ENCODE measurements at places on chromosomes 2 and 18.

- no peak for DNase-seq
Measured at GRCh38 chr2:233449921-233450863, 95.9 kb downstream of the DGKD start.

DNA sequence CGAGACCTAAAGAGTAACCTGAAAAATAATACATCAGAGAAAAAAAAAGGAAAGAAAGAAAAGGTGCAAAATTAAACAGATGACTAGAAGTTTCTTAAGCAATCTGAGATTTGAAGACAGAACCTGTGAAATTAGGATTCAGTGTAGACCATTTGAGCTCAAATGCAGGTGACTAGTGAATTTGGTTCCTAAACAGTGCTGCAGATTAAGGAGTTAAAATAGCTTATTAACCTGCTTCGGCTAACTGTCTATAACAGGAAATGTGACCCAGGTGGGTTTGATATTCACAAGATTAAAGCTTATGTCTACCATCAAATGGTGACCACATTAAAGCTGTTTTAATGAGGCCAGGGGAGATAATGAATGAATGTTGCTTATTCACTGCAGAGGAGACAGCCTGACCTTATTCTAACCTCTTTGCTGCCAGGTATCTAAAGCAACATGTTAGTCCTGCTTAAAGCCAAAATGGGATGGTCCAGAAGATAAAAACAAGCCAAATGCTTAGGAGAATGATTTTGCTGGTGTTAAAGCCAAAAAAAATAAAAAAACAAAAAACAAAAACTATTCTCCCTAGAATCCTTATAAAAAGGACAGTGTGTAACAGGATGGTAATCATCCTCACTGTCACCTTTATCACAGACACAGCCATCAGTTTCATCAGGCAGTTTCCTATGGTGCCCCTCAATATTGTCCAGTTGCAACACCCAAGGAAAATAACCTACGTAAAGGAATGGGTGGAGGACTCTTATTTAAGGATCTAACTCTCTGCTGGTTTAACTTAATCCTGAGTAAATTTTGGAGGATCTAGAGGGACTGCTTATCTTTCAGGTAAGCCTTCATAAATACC, 769.0 kb upstream of the ZEB2 start:
- DNase-seq, result no peak

- DNase-seq, result no peak
Measured at GRCh38 chr2:56207760-56208159, 24.0 kb downstream of the CCDC85A start.

DNA sequence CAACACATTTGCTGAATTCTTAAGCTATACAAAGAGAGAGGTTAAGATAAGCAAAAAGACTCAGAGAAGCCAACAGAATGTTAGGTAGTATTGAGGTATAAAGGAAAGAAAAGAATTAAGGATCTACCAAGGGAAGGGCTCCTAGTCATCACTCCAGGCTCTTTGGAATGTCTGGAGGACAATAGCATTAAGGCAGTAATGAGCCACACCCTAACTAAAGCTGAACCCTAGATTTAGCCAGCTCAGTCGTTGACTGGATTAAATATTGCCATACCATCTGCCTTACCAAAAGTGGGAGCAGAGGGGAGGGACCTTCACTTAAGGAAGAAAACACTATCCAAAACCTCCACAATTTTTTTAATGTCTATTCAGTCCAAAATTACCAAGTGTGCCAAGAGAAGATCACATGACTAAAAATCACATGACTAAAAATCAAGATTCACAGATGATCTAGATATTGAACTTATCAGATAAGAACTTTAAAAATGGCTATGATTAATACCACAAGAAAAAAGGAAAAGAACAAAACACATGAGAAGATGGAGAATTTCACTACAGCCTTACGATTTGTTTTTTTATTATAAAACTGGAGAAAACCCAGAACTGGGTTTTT, 59.7 kb downstream of the EXOC6B start:
- DNase-seq, result no peak

DNA sequence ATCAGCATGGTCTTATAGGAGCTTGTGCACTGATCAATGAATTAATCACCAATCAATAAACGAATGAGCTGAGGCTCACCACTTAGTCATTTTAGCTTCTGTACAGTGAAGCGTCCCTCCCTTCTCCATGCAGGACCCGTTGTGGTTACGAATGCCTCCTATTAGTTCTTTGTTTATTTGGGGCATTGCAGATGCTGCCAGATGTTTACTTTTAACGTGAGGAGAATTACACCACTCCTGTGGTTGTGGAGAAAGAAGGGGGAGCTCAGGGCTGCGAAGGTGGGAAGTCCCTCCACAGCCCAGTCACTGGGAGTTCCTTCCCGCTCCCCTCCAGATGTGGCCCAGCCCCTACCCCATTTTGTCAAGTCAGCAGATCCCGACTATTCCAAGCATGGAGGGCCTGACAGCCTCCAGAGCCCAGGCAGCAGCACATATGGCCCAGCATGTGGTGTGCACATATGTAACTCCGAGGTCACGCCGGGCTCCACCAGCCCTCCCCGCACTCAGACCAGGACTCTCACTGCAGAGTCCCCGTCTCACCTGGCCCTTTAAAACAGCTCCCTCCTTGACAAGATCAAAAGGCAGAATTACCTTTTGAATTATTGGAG, 20.9 kb downstream of the PKDCC start:
- no peak for DNase-seq

GRCh38 chr18:34857320-34857719, 147.2 kb downstream of the DTNA start:
- no peak for DNase-seq

DNA sequence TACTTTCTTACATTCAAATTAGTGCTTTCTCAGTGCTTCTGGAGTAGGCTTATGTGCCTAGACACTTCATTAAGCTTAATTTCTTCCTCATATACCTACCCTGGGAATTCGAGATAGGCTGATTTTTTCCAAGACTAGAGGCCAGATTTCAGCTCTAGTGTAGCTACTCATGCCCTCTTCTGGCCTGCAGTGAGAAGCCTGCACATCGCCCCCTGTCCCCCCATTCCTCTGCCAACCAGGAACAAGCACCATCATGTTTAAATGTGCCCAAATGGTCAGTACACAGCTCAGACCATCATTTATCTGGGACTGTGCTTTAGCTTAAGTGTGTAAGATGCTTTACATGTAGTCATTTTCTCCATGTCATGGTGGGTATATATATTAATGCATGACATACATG, 1218.8 kb upstream of the LRRTM1 start:
- no peak for DNase-seq

DNA sequence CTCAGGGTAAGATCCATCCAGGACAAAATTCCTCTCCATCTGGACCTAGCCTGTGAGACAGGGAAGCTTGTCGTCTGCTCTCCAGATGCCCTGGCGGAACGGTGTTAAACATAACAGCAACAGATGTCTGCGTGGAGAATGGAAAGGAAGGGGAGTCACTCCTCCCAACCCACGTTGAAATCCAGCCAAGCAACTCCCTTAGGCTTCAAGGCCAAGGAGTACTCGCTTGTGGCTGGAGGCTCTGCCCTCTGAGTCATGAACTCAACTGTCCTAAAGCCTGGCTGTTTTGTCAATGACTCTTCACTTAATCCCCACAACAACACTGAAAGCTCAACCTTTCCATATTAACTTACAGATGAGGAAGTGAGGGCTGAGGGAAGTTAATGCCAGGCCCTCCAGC, 42.2 kb downstream of the TPO start:
- DNase-seq, result no peak

DNA sequence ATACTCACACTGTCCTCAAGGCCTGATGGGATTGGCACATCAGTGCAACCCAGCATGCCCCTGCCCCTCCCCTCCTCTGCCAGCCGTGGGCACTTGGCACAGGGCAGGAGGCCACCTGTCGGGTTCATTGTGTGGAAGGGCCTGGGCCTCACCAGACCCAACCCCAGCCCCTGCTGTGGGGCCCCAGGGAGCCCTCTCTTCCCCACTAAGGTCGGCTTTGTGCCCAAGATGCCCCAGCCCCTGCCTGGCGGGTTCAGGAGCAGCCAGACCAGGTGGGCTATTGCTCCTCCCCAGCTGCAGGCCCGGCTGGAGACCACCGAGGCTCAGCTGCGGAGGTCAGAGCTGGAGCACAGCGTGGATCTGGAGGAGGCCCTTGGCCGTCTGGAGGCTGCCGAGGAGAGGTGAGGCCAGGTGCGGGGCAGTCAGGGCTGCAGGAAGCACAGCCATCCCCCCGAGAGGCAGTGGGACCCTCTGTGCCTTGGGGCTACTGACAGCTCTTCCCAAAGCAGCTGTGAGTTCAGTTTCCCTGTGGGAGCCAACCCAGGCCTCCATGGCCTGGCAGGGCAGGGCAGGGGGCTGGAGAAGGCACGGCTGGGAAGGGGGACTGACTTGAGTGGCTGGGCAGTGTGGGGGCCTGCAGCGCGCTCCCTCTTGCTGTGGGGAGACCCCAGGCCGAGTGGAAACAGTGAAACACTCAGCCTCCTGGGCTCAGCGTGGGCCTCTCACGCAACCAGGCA, 16.3 kb downstream of the CROCC2 start:
- DNase-seq, result no peak

DNA sequence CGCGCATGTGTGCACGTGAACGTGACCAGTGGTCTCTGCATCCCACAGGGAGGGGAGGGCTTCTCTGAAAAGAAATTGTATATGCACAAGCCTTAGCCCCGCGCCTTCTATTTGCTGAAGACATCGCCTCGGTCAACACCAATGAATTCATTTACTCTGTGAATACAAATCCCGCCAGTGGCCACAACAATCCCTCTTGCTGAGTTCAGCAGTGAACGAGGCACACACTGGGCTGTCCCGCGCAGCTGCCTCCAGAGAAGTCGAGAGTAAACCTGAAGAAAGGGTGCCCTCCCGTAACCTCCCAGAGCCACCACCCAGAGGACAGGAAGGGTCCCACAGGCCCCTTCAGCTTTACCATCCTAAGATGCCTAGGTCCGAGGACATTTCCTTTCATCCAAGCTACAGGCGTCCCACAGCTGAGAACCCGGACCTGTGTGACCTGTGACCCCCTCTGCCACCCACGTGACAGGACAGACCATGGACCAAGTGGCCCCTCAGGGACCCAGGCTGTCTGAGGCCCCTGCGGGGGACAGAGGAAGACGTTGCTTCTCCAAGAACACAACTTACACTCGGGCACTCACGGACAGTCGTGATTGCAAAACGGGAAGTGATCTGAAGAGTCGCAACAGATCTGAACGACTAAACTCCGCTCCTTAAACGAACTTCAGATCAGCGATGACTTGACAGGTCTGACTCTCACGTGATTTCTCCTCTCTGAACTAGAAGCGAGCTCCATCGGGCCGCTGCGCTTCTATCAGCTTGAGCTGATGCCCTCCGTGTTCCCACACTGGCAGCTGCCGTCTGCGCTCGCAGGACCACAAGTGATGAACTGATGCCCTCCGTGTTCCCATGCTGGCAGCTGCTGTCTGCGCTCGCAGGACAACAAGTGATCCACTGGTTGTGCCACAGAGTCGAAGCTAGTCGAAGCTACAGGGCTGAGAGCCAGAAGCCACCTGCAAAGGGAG, 92.7 kb downstream of the ZNF516 start:
- no peak for DNase-seq

- no peak for DNase-seq
Measured at GRCh38 chr18:36464126-36464651, 166.7 kb downstream of the FHOD3 start.

- no peak for DNase-seq
Measured at GRCh38 chr18:11529081-11529480, 80.3 kb upstream of the SLC35G4 start.

DNA sequence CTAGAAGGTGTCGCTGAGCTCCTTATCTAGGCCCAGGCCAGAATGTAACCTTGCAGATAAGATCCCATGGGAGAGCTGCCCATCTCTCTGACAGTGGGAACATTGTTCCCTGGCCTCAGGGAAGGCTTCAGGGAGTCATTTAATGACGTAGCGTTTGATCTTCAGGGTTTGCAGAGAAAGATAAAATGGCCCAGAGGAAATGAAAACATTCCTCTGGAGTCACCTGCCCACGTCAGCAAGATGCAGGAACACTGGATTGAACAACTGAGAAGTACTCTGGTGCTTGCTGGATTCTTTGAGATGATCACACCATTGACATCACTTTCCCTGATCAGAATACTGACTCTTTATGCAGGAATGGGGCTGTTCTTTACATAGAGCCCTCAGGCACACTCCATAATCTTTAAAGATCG, 51.6 kb downstream of the MAPK4 start:
- no peak for DNase-seq

GRCh38 chr18:908758-909724, 4.4 kb downstream of the ADCYAP1 start:
- no peak for DNase-seq

- no peak for DNase-seq
Measured at GRCh38 chr2:227390468-227391256, 2.9 kb upstream of the SCYGR1 start.

DNA sequence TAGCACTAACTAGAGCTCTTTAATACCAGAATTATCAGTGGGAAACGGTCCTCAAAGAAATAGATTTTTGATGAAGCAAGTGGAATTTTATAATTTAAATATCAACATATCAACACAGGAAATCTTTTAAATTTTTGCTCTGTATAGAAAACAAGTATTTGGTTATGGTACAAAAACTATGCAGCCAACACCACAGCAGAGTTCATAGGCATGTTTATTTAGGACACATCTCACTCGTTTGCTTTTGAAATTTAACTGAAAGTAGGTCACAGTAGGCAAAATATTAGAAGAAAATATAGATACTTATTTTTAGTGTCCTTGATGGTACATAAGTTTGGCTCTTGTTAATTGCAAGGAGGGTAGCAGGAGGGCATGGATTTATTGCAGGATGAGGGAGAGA, 34.3 kb upstream of the TANC1 start:
- DNase-seq, result no peak

DNA sequence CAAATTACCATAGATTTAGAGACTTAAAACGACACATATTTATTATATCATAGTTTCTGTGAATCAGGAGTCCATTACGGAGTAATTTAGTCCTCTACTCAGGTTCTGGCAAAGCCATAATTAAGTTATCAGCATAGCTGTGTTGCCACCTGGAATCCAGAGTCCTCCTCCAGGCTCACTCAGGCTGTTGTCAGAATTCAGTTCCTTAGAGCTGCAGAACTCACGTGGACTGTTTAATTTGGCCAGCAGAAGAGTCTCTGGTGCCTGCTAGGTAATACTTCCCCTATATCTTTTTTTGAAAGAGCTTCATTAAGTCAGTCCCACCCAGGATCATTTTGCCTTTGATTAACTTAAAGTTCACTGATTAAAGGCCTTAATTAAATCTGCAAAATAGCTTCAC, 891.5 kb downstream of the SUCLG1 start:
- DNase-seq, result no peak

DNA sequence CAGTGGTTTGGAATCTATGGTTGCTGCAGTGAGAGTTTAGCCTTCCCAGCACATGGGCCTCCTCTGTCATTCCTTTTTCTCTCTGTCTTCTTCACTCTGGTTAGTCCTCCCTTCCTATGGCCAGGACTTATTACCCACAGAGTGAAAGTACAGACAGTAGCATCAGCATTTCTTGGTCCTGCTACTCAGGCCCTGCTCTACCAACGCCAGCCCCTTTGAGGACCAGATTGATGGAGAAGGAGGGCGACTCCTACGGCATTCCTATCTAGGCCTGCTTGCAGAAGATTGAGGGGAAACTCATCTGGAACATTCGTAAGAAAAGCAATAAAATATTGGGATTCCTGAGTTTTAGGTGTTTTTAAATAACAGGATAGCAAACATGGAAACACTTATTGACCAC, 43.5 kb downstream of the BMP10 start:
- no peak for DNase-seq
